ENCODE measurements at places on chromosomes 3 and 15.

GRCh38 chr3:57673156-57673555, 19.7 kb downstream of the DENND6A start:
- no peak for DNase-seq

DNA sequence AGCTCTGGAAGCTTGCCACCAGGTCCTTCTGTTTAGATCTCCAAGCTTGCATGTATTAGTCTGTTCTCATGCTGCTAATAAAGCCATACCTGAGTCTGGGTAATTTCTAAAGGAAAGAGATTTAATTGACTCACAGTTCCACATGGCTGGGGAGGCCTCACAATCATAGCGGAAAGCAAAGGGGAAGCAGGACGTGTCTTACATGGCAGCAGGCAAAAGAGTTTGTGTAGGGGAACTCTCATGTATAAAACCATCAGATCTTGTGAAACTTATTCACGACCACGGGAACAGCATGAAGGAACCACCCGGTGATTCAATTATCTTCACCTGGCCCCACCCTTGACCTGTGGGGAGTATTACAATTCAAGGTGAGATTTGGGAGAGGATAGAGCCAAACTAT, 147.0 kb upstream of the PROK2 start:
- DNase-seq, result no peak

- DNase-seq, result no peak
Observed at GRCh38 chr3:109430911-109431563, 93.7 kb upstream of the DPPA4 start.

GRCh38 chr15:76994971-76995945, at the start of gene PSTPIP1:
TSS of gene PSTPIP1 (plus strand) at chr15:76995126. CDS start at chr15:76995574, 448 bp downstream.
- peak; percentile 27 for DNase-seq

- no peak for DNase-seq
Observed at GRCh38 chr15:90386221-90386620, 1.8 kb upstream of the IQGAP1 start.

DNA sequence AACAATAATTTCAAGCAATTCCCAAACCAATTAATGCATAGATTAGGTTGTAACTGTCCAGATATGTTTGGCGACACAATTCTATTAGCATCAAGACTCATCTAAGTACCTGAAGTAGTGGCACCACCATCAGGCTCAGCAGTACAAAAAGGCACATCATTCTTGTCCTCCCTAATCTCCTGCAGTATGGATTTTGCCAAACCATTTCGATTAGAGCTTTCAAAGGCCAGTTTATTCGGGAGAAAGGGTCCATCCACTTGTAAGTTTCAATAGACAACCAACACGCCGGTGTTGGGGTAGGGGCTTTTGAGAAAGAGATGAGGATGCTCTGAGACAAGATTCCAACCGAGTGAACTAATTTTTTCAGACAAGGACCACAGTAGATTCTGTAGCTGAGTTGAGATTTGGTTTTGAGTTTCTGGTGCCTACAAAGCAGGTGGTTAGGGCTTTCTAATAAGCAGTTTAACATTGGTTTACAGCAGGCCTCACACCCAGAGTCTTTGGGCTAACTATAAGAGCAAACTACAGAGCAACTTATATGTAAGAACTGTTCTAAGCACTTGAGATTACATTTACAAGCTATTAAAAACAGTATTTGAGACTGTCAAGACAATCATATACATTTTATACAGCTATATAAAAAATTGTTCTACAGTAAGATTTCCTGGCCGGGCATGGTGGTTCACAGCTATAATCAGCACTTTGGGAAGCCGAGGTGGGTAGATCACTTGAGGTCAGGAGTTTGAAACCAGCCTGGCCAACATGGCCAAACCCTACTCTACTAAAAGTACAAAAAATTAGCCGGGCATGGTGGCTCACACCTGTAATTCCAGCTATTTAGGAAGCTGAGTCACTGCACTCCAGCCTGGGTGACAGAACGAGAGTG, 4.5 kb downstream of the RPL22L1 start:
- no peak for DNase-seq

GRCh38 chr3:61110576-61110975, 140.7 kb downstream of the FHIT start:
- DNase-seq, result no peak

DNA sequence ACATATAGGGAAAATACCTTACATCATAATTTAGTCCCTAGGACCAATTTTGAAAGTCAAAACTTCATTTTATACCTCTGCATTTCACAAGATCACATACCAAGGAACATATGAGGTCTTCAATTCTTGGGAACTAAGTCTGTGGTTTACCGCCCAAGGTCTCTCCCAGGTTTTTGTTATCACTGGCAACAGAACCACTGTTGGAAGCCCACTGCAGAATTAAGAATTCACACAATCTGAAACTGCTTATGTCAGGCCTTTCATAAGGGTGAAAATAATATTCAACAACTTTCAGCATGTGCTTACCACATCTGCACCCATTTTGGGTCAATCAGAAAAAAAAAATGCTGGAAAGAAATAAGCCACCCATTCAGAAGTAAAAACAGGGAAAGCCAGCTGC, 107.2 kb upstream of the MME start:
- no peak for DNase-seq

DNA sequence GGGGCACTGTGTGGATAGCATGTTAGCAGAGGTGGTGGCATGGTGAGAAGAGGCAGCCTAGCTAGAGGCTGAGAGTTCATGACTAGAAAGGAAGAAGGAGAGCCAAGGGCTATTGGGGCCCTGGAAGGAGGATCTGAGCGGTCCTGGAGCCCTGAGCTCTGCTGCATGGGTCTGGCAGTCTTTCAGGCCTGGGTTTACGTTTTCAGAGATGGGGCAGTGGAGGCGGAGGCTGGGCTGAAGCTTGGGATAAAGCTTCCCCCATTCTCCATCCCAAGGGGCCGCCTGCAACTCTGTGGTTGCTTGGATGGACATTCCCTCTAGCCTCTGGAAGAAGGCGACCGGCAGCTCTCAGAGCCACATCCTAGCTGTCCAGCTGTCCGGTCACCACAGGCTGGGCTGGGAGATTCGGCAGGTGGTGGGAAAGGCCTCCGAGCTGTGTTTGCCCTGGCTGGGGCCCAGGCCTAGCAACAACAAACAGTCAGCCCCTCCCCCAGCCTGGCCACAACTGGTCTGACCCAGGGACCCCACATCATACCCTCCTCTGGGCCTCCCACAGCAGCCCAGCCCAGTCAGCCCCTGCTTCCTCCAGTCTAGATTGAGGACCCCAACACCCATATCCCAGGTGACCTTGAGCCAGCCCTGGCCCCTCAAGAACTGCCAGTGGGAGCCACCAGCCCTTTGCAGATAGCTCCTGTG, 1.8 kb upstream of the SLC38A3 start:
- no peak for DNase-seq

GRCh38 chr15:95262866-95263564, 1031.7 kb downstream of the MCTP2 start:
- no peak for DNase-seq

- no peak for DNase-seq
Observed at GRCh38 chr15:66841953-66842681, 140.1 kb downstream of the SMAD6 start.

DNA sequence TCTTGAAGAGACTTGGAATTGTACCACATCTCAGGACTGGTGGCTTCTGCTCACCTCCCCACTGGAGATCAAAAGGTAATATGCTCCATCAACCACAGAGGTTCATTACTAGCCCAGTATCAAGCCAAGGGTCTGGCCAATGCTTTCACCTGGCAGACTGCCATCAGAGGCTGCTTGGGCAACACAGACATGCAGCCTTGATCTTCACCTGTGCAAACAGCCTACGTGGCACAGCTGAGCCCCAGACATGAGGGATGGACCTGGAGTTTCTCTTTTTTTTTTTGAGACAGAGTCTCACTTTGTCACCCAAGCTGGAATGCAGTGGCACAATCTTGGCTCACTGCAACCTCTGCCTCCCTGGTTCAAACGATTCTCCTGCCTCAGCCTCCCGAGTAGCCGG, 105.6 kb upstream of the HES1 start:
- DNase-seq, result no peak

GRCh38 chr3:51386159-51386851, 1.2 kb downstream of the MANF start:
- DNase-seq, result no peak

GRCh38 chr3:86990734-86991481, at the start of gene VGLL3:
TSS of gene VGLL3 (minus strand) at chr3:86991149. CDS start at chr3:86990743, 406 bp downstream.
- no peak for DNase-seq

DNA sequence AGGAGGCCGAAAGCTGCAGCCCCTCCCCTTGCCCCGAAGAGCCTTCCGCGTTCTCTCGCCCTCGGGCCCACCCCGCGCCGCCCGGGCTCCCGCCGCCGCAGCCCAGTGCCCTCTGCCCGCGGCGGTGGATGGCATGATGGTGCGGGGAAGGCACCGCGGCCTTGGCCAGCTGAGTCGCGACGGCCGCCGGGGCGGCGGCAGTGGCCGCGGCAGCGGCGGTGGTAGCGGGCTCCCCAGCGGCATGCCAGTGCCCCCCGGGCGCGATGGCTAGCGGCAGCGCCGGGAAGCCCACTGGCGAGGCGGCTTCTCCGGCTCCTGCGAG, 1.2 kb downstream of the TLNRD1 start:
- DNase-seq, result no peak

- DNase-seq, result no peak
Observed at GRCh38 chr15:67899596-67900283, 59.9 kb upstream of the RNU6-1 start.

- no peak for DNase-seq
Observed at GRCh38 chr3:21642433-21642832, 108.6 kb downstream of the ZNF385D start.

- DNase-seq, result no peak
Observed at GRCh38 chr3:42557854-42558253, 23.9 kb downstream of the SEC22C start.

DNA sequence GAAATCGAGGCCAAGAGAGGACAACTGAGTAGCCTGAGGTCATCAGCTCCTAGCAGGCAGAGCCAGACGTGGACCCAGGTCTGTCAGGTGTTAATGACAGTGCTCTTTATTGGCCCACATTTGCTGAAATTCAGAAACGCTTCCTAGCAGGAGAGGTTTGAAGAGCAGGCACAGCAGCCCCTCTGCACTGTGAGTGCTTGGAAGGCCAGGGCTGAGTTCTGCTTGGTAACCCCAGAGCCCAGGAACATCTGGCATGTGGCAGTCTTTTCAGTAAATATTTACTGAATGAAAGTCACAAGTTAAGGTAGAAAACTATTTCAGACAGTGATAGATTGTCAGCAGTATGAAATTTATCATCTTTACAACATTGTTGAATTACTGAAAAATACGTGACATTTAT, 102.4 kb downstream of the PLCL2 start:
- no peak for DNase-seq

DNA sequence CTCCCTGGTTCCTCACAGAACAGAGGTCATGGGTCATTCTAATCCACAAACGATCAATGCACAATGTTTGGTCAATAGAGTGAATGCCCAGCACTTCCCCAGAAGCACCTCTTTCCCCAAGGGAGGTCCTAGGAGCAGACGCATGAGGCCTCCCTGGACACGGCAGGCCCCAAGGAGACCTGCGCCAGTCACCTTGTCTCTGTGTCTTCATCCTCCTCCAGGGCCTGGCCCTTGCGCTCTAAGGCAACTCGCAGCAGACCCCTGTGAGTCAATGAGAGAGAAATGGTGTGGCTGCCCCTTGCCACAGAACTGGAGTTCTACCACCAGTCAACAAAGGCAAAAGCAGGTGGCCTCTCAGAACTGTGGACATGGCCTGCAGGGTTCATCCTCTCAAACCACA, 18.1 kb downstream of the ALS2CL start:
- DNase-seq, result no peak

- no peak for DNase-seq
Observed at GRCh38 chr3:61778095-61778494, 216.7 kb downstream of the PTPRG start.

GRCh38 chr15:67911727-67912126, 71.9 kb upstream of the RNU6-1 start:
- DNase-seq, result no peak

GRCh38 chr15:43932907-43933306, 106.1 kb downstream of the WDR76 start:
- no peak for DNase-seq

- DNase-seq, result no peak
Observed at GRCh38 chr15:75407083-75407482, 38.7 kb upstream of the MAN2C1 start.

DNA sequence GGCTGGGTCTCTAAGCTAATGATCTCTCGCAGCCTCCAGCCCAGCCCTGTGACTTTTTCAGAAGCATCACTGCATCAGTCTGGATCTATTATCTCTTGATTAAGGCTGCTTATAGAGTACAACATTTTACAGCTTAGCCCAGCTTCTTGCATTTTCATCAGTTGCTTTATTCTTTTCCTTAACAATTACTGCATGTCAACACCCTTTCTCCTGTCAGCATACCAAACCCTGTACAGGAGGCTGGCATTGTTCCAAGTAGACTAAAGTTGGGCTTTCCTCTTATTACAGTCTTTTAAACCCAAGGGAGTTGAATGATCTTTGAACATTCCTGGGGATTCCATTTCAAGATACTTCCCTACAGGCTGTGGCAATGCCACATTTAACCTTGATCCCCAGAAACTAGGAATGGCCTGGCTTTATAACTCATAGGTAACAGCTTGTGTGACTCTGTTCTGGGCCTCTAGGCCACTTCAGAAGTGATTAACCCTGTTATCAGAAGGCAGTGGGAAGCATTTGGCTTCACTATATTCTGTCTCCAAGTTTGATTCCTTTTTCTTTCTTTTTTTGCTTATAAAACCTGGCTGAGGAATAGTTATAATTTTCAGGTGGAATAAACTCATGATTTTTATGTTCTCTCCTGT, 182.9 kb downstream of the KCNMB2 start:
- DNase-seq, result no peak

DNA sequence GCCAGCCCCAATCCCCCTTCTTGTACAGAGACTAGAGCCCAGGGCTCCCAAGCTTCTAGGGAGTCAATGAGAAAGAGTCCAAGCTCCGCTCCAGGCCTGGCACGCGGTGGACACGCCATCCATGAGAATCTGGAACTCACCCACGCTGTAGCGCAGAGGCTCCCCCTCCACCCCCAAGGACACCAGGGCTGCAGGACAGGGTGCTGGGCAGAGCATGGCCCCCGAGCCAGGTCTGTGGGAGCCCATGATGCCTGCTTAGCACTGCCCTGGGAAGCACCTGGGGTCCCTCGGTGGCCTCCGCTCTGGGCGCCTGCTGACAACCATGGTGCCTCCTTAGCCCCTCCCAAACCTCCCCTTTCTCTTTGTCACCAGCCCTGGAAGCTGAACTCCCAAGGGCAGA, 28.5 kb downstream of the ACSBG1 start:
- no peak for DNase-seq

DNA sequence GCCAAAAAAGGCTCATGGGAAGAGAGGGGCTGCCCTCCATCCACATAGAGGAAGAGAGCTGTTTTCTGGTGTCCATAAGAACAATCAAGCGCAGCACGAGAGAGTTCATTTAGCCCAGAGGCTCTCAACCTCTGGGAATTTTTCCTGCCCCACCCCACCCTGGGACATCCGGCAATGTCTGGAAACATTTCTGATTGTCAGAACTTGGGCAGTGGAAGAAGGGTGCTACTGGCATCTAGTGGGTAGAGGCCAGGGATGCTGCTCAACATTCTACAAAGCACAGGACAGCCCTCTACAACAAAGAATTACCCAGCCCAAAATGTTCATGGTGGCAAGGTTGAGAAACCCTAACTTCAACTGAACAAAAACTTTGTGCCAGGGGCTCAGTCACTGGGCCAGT, 92.9 kb downstream of the RAB11A start:
- no peak for DNase-seq

All from activated naive CD8-positive, alpha-beta T cell treated with anti-CD3 and anti-CD28 coated beads, Interleukin-2, amount 50 U/mL, for 16 hours (primary cell).